Activated T-cell treated with anti-CD3 and anti-CD28 coated beads, Interleukin-2, amount 50 U/mL, for 24 hours (primary cell): ENCODE measurements at places on chromosomes 11 and 22.

DNA sequence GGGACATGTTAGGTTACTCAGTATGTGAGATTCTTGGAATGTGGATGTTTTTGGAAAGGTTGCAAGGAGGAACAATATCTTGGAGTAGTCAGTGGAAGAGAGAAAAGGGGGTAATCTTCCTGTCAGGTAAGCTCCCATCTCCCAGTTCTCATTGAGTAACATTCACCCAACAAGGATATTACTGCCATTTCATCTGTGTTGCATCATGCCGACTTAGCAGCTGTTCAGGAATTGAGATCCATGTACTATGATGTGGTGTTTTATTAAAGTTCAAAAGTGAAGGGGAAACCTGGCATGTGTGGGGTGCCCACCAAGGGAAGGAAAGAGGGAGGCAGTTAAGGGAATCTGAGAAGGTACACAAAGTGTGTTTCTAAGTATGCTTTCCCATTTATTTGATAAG lies 58.4 kb upstream of the RASSF10 start:
- no peak for DNase-seq

GRCh38 chr11:41459465-41460401 lies at the start of gene LRRC4C:
TSS of gene LRRC4C (minus strand) at chr11:41459652.
- no peak for DNase-seq

DNA sequence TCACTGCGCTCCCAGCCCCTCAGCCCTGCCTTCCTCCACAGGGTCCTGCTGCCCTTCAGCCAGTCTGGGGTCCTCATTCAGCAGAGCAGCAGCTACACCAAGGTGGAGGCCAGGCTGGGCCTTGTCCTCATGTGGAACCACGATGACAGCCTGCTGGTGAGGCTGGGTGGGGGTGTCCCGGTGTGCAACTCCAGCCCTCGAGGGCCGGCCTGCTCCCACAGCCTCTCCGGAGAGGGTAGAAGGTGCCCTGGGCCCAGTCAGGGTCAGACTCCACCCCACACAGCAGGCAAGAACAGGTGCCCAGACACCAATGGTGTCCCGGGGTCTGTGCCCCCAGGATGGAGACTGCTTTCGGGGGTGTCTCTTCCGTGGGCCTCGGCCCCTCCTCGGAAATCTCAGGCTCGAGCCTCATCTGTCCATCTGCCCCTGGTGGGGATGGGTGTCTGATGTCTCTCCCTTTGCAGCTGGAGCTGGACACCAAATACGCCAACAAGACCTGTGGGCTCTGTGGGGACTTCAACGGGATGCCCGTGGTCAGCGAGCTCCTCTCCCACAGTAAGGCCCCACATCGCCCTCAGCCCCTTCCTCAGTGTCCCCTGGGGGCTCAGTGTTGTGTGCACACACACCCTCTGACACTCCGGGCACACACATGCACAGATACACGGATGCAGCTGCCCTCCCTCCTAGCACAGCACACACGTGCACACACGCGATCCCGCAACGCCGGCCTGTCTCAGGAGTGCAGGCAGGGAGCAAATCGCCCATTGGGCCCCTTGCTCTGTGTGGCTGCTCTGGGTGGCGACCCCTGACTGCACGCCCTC lies 4.9 kb downstream of the MUC5AC start:
- no peak for DNase-seq

DNA sequence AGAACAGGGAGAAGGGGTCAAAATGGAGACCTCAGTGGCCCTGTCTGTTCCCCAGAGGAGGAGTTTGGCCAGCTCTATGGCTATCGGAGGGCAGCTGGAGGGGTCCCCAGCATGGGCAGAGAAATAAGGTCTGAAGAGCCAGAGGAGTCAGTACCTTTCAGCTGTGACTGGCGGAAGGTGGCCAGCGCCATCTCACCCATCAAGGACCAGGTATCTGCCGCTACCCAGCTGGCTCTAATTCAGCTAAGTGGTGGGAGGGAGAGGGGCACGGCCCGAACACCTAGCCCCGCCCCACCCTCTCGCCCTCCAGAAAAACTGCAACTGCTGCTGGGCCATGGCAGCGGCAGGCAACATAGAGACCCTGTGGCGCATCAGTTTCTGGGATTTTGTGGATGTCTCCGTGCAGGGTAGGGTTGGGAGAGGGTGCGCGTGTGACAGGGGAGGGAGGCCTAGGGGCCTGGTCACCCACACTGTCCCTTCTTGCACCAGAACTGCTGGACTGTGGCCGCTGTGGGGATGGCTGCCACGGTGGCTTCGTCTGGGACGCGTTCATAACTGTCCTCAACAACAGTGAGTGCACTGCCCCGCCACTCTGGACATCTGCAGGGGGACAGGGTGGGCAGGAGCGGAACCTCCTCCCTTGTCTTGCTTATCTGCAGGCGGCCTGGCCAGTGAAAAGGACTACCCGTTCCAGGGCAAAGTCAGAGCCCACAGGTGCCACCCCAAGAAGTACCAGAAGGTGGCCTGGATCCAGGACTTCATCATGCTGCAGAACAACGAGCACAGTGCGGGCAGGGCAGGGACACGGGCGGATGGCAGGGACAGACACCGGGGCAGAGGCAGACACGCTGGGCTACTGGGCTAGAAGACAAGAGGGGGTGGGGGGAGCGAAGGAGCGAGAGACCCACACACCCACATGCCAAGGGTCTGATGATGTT lies 2.8 kb downstream of the CTSW start:
- DNase-seq = no peak

DNA sequence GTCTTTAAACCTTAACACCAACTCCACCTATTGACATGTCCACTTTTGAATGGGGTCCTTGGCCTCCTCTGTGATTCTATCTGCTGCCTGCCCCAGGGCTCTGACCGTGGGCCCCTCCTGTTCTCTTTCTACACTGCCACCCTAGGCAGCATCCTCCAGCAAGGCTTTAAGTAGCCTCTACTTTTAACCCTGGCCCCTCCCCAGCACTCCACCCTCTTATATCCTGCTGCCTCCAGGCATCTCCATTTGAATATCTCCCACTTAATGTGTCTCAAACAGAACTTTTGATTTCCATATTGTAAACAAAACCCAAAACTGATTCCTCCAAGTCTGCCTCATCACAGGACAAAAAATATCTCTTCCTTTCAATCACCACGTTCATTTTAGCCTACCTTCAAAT lies 90.5 kb upstream of the ARHGAP32 start:
- DNase-seq = no peak

DNA sequence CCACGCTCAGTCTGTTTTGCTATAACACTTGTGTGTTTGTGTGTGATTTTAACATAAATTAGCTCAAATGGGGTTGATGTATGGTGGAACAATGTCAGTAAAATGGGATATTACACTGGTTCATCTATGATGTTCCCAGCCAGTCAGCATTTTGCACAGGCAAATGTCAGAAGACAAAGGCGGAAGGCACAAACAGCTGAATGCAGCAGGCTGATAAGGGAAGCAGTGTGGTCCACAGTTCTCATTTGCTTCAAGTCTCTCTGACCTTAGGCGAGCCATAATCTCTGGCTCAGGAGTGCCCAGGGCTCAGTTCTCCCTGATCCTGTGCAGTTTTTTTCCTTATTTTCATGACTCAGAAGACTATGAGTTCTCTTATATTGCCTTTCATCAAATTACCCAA lies 102.7 kb downstream of the FAR1 start:
- no peak for DNase-seq

DNA sequence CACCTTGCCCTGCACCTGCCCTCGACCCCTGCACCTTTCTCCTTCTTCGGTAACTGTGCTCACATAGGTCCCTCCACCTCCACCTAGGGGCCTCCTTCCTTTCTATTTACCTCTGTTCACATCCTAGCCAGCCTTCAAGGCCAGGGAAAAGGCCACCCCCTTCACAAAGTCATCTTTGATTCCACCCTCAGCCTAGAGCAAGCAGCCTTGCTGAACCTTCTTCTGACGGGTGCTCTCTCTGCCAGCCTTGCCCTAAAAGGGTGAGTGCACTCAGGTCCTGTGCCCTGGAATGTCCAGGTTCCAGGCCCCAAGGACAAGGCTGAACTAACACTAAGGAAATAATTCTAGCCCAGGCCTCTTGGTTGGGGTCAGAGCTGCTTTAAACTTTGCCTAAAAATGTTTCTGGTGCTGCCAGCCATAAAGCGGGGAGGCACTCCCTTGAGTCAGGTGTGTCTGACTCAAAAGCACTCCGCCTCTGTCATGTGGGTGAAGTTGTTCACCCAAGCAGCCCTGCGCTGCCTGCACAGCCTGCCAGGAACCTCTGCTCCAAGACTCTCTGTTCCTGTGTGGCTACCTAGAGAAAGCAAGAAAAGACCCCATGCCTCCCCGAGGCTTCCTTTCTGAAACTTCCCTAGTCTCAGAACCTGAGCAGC lies 9.2 kb upstream of the FAM83F start:
- DNase-seq = peak; percentile 37

GRCh38 chr11:69459848-69460539 lies 21.5 kb upstream of the LINC01488 start:
- DNase-seq = no peak

DNA sequence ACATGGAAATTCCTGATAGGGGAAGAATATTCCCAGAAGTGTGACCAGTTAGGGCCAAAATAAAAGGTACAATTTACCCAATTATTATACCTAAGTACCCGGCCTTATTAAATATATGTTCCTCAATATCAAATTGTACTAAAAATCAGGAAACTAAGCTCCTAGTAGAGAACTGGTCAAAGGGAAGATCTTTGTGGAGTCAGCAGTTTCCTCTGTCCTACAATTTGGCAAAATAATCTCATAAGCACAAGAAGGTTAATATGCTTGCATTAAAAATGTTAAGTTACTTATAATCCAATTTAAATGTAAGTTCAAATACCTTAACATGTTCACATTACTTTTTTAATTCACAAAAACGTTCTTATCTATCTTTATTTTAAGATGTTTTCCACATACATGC lies 10.3 kb downstream of the TTC28 start:
- no peak for DNase-seq

GRCh38 chr11:34447044-34447443 lies 8.3 kb downstream of the CAT start:
- DNase-seq = no peak

- no peak for DNase-seq
These were observed 28.5 kb upstream of the BAIAP2L2 start for GRCh38 chr22:38138961-38139360.

DNA sequence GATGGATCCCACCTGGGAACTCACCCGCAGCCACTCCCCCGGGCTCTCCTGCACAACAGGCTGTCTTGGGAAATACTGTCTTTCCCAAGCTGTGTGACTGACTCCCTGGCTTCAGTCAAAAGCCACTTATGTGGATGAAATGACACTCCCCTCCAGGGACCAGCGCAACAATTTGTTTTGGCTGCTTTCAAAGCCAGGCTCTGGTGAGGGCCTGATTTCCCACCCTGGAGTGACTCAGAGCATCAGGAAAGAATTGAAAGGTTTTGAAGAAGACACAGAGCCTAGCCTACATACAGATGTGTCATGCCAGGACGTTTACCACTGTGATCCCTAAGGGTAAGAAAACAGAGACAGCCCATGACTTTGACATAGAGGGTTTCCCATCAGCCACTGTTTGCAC lies 550.5 kb downstream of the MIAT start:
- no peak for DNase-seq

- DNase-seq = peak; percentile 44
These were observed at the start of gene SYT12 for GRCh38 chr11:67022961-67023956. TSS of gene SYT12 (plus strand) at chr11:67023134. CDS start at chr11:67030145, 7,011 bp downstream.

GRCh38 chr11:117676501-117676900 lies 120.5 kb downstream of the DSCAML1 start:
- no peak for DNase-seq

DNA sequence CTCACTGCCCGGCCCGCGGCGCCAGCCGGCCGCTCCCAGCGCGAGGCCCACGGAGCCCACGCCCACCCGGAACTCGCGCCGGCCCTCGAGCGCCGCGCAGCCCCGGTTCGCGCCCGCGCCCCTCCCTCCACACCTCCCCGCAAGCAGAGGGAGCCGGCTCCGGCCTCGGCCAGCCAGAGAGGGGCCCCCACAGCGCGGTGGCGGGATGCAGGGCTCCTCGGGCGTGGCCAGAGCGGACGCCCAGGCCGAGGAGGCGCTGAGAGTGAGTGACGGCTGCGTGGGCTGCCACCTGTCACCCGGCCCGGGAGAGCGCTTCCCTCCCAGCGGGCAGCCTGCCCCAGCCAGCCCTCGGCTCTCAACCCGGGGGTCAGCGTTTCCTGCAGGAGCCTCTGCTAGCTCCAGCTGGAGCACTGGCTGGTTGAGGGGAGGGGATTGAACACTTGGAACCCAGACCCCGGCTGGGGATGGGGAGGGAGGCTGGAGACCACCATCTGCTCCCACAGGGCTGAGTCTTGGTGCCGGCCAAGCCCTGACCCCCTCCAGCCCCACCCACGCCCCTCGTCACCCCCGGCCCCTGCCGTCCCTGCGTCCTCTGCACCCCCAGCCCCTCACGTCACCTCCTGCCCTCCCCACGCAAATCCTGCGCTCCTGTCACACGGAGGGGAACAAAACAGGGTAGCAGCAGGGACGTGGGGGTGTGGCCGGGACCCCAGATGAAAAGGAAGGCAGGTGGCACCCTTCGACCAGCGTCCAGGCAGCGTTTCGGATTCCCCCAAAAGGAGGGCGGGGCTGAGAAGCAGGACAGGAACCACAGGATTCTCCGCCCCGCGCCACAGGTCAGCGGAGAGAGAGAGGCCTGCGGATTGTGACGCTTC lies 157.0 kb downstream of the BRD1 start:
- DNase-seq = peak; percentile 57
